ENCODE measurements at places on chromosomes 7 and 10.

DNA sequence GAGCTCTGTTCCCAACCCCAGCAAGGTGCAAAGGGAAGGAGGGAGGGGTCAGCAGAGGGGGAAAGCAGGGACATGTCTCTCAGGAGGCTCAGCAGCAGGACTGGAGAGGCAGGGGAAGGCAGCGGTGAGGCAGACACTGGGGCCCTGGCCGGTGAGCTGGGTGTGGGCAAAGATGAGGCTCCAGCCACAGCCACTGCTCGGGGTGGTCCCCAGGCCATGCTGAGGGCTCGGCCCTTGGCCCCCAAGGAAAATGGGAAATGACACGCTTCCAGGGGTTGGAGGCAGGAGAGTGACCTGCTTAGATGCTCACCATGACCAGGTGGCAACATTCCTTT lies 35.4 kb upstream of the CHST15 start:
- DNase-seq, result no peak

DNA sequence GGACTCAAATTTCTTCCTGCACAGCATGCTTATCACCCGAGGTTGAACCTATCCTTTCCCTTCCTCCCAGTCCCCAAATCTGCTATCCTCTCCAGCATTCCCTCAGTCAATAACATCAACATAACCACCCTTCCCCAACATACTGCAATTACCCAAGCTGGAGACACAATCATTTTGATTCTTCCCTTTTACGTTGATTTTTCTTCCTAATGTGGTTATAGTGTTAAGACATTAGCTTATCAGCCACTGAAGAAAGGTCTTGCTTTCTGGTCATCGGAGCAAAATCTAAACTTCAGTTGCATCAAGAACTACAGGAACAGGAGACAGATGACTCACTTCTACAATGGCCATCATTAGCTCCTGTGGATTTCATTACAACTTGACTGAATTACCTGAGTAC lies 3.5 kb upstream of the HBP1 start:
- no peak for DNase-seq

DNA sequence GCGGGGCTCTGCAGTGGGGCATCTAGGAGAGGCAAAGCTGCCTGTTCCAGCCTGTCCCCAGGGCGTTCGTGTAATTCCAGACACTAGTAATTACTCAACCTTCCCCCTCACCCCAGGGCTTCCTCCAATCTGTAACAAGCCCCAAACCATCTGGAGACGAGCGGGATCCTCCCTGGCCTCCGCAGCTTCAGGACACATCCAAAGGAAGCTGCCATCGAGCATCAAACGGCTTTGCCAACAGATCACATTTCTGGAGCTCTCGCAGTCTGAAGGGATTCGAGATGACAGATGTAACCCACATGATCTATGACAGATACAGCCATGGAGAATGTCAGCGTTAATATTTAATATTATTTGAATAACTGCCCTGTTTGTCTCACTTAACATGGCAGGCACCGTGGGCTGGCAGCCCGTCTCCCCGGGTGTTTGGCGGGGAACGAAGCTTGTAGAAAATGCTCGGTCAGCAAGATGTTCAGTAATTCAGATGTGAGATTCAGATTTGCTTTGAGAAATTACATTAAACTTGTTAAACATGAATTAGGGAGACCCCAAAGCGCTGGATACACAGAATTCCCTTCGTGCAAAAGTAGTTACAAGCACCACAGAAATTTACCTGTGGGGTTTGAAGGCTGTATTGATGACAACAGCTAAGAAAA lies 108.5 kb upstream of the C7orf33 start:
- DNase-seq, result no peak

- DNase-seq, result no peak
Observed at GRCh38 chr10:124707551-124707950, 36.6 kb downstream of the FAM53B start.

GRCh38 chr7:38229386-38229785 lies 44.0 kb downstream of the TARP start:
- no peak for DNase-seq

GRCh38 chr10:104456802-104457542 lies 103.3 kb downstream of the CFAP58 start:
- no peak for DNase-seq

GRCh38 chr7:1950452-1951158 lies 280.5 kb downstream of the ELFN1 start:
- no peak for DNase-seq

DNA sequence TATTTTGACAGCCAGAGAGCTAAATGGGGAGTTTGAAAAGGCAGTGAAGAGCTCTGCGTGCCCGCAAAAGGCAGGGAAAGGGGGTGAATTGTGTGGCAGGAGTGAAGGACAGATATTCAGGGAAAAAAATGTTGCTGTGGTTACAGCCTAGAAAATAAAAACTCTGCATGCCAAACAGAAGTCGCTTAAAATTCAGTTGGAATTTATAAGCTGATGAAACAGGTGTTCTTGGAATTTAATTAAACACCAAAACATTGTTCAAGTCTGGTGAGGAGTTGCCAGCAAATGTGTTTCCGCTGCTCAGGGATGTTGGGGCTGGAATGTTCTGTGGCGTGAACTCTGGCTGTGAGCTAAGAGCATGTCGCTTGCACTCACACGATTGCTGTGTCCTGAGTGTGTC lies 169.3 kb downstream of the ADRA2A start:
- no peak for DNase-seq

DNA sequence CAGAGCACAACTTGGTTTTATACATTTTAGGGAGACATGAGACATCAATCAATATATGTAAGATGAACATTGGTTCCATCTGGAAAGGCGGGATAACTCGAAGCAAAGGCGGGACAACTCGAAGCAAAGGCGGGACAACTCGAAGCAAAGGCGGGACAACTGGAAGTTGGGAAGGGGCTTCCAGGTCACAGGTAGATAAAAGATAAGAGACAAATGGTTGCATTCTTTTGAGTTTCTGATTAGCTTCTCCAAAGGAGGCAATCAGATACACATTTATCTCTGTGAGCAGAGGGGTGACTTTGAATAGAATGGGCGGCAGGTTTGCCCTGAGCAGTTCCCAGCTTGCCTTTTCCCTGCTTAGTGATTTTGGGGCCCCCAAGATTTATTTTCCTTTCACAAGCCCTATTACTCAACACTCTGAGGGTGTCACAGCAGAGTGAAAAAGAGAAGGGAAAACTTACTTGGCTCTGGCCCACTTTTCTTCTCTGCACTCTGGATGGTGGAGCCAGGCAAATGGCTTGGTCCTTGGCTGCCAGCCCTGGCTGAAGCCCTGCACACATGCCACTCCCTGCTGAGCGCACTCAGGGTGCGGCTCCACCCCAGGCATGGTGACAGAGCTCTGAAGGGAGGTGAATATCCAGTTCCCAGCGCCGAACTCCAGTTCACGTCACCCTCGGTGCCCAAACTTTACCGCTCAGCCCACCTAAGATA lies 46.7 kb downstream of the PARD3 start:
- DNase-seq, result no peak

GRCh38 chr7:42573881-42574672 lies 337.1 kb upstream of the GLI3 start:
- DNase-seq, result no peak

GRCh38 chr10:33947544-33947943 lies 613.1 kb upstream of the NRP1 start:
- DNase-seq, result no peak

DNA sequence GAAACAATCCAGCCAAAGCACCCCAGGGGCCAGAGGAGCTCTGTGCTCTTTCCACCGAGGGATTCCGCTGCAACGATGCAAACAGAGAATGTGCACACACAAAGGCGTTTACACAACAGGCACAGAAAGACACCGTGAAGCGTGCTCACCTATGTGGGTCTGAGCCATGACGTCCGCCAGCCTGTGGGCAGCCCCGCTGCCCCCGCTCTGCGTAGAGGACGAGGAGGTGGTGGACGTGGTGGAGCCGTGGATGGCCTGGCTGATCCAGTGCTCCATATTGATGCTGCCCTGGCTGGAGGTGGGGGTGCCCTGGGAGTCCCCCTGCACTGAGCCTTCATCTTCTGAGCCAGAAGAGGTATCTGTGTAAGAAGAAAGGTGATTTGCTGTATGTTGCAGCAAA lies 266.8 kb downstream of the DIP2C start:
- DNase-seq, result no peak

DNA sequence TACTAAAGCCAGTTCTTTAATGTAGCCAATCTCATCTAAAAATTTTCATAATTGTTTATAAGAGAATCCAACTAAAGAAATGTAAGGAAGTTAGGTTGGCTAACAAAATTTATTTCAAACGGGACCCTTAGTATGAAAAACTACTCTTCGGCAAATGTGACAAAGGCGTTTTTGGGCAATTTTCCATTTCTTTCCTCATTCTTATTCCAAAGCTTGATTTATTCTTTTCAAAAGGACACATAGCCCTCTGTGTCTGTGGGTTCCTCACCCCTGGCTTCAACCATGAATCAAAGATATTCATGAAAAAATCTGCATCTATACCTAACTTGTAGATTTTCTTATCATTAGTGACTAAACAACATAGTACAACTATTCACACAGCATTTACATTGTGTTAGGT lies 195.9 kb downstream of the ZMYND11 start:
- DNase-seq, result no peak

GRCh38 chr7:122438006-122438405 lies 133.5 kb upstream of the FEZF1 start:
- DNase-seq, result no peak

DNA sequence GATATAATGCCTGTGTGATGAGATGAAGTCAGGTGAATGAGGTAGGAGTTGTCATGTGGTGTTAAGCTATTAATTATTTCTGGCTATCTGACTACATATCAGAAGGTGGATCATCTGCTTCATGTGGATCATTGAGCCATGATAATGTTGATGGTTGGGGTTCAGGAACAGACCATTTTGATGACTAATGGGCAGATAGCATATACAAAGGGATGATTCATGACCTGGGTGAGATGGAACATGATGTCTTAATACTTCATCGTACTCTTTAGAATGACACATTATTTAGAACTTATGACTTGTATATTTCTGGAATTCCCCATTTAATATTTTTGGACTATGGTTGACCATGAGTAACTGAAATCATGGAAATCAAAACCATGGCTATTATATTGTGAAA lies 155.1 kb downstream of the OR13A1 start:
- DNase-seq, result no peak

DNA sequence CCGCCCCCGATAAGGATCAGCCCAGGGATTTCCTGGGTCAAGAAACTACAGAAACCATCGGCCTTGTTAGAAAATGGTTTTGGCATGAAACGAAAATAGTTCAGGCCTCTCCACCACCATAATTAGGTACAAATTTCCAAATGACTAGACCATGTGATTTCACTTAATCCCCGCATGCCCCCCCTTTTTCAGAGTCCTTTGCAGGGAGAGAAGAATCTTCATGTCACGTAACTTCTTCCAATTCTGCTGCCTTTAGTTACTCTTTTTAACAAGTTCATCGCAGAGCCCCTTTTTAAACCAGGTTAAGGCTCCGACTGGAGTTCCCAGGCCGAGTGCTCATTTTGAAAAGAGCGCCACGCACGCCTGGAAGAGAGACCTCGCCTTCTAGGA lies 3.4 kb downstream of the PDGFA start:
- DNase-seq, result no peak

- DNase-seq, result no peak
Observed at GRCh38 chr10:53422223-53422888, 649.8 kb upstream of the MBL2 start.

- DNase-seq, result no peak
Observed at GRCh38 chr7:42192851-42193461, 44.1 kb downstream of the GLI3 start.

GRCh38 chr10:5895365-5895764 lies 5.3 kb downstream of the FBH1 start:
- DNase-seq, result no peak

- no peak for DNase-seq
Observed at GRCh38 chr10:104273899-104274575, 5.1 kb downstream of the GSTO2 start.

GRCh38 chr10:101495324-101495925 lies 92.6 kb downstream of the POLL start:
- no peak for DNase-seq

DNA sequence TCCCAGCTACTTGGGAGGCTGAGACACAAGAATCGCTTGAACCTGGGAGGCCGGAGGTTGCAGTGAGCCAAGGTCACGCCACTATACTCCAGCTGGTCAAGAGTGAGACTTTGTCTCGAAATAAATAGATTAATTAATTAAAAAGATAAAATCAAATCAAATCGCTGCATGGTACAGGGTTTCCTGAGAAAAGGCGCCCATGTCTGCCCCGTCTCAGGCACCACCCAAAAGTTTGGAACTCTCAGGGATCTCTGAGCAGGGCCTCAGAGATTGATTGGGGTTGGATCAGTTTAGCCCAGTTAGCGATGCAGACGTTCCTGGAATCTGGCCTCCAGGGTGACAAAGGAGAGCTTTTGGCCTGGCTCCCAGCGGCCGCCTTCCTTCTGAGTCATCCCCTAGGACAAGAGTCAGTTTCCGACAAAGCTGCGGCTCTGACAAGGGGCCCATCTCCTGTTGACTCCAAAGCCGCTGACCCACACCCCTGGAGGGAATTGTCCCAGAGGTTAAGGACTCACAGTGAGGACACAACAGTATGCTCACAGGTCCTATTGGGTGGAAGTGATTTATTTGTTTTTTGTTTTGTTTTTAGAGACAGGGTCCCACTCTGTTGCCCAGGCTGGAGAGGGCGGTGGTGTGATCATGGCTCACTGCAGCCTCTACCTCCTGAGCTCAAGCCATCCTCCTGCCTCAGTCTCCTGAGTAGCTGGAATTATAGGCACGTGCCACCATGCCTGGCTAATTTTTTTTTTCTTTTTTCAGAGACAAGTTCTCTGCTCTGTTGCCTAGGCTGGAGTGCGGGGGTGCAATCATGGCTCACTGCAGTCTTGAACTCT lies 6.8 kb downstream of the ORAI2 start:
- no peak for DNase-seq

DNA sequence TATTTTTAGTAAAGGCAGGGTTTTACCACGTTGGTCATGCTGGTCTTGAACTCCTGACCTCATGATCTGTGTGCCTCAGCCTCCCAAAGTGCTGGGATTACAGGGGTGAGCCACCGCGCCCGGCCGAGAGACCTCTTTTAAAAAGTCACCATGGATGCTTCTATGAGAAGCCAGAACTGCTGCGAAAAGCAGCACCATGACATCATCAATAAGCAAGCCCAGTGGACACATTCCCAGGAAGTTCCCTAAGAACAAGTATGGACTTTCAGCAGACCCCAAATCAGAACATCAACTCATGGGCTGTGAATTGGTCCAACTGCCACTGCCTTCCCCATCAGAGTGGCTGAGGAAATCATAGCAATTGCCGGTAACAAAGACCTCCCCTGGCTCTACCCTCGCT lies 93.4 kb downstream of the PLXNA4 start:
- no peak for DNase-seq

DNA sequence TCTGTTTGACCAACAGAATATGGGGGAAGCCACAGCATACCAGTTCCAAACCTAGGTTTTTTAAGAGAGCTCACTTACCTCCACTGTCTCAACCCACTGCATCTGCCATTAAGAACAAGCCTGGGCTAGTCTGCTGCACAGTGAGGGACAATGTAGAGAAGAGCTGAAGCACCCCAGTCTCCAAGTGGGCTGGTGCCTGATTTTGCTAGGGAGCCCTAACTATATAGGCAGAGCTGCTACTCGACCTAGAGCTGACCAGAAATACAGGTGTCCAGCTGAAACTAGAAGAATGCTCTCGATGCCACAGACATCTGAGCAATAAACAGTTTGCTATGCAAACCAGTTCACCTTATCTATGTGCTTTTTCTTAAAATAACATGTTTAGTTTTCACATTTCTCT lies 106.9 kb upstream of the BET1 start:
- DNase-seq, result no peak

GRCh38 chr10:35217455-35217854 lies 90.8 kb downstream of the CREM start:
- no peak for DNase-seq

GRCh38 chr7:97011104-97011503 lies 5.8 kb downstream of the DLX6 start:
- DNase-seq, result no peak
